HFFc6 (cell line): ENCODE measurements at places on chromosomes 16 and 17. TPM values are rescaled to one million over a fixed set of nuclear protein-coding genes. Genes with fewer than 3 reads are reported as not detected.

DNA sequence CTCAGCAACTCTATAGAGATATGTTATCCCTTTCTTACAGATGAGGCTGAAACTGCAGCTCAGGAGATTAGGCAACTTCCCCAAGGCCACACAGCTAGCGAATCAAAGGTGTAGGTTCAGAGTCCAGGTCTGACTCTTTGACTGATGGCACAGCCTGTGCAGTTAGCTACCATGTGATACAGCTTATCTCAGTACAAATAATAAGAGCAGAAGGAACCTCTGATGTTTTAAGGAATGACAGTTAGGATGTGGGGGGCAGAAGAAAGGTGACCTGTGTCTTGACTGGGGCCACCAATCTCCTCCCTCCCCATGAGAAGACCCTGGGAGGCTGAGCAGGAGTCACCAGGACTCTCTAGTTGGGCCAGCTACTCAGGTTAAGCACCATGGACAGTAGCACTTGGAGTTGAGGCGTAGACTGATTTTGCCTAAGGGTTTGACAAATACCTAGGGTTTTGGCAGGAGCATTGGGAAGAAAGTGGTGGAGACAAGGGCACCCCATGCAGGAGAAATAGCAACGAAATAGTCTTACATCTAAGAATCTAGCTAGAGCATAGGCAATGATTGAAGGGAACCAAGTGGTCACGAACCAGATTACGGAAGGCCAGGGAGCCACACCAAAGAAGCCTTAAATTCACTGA lies 22.8 kb upstream of the ACSM2B start:
- DNase-seq: no peak

GRCh38 chr16:71914802-71915201 lies 19.5 kb downstream of the IST1 start:
- DNase-seq: no peak

DNA sequence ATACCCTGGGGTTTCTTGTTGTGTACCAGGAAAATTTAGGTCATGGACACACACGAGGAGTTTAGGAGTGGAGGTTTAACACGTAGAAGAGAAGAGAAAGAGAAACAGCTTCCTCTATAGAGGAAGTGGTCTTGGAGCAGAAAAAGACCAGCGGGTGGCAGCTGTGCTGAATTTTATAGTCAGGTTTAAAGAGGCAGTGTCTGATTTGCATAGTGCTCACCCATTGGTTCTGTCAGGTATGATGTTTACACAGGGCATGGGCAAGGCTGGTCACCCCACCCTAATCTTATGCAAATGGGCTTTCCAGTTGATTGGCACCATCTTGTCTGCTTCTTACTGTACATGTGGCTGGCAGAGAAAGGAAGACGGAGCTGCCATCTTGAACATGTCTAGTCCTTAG lies 309.0 kb downstream of the CDH13 start:
- DNase-seq: no peak

DNA sequence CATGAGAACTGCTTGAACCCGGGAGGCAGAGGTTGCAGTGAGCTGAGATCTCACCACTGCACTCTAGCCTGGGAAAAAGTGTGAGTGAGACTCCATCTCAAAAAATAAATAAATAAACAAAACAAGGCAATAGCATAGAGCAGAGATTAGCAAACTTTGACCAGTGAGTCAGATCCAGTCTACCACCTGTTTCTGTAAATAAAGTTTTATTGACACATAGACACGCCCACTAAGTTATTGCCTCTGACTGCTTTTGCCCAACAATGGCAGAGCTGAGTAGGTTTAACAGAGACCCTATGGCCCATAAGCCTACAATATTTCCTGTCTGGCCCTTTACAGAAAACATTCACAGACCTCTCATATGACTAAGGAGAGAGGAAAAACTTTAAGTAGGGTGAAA lies 44.3 kb downstream of the XYLT1 start:
- DNase-seq: no peak

- no peak for DNase-seq
Measured at GRCh38 chr16:87740441-87740840, 25.3 kb downstream of the KLHDC4 start.

DNA sequence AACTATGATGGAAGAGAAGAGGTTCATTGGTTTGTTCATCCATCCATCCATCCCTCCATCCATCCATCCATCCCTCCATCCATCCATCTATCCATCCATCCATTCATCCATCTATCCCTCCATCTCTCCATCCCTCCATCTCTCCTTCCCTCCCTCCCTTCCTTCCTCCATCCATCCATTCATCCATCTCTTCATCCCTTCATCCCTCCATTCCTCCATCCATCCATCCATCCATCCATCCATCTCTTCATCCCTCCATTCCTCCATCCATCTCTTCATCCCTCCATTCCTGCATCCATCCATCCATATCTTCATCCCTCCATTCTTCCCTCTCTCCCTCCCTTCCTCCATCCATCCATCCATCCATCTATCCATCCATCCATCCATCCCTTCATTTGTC lies 10.0 kb upstream of the PPL start:
- no peak for DNase-seq

DNA sequence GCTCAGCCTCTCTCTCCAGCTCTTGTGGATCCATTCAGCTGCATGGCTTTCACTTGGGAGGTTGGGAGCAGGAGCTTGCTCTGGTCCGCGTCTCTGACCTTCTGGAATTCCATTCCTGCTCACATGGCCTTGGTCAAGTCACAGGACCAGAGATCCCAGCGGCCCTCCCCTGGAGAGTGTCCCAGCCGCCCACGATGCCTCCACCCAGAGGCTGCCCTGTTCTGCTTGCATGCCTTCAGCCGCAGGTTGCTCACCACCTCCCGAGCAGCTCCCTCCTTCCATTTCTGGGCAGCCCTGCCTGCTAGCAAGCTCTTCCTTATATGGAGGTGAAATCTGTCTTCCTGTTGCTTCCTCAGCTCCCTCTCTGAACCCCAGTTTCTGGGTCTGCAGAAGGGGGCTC lies 32.6 kb downstream of the RAI1 start:
- peak; percentile 67 for DNase-seq

DNA sequence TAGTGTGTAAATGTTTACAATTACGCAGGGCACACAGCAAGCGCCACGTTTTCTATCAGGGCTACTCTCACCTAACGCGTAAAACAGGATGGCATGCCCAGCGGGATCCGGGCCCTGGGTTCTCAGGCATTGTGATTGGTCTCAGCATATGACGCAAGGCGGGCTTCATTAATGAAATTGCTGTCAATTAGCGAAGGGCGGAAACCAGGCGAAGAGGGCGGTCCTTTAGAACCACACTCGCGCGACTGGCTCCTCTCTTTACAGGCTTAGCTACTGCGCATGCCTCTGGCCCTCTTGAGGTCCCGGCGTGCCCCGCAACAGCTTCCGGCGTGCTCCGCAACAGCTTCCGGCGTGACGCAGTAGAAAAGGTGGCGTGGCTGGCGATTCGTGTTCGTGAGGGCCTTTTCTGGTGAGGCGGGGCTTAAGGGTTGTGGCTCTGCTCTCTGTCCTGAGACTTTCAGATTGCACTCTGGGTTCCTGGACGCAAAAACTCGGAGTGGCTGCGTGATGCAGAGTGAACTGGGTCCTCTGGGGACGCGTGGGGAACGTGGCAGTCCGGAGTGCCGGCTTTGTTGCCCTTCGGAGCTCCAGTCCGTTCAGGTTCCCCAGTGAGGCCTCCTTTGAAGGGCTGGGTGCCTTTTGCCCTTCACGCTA lies 9.2 kb downstream of the OR2C1 start:
- DNase-seq: peak; percentile 95

DNA sequence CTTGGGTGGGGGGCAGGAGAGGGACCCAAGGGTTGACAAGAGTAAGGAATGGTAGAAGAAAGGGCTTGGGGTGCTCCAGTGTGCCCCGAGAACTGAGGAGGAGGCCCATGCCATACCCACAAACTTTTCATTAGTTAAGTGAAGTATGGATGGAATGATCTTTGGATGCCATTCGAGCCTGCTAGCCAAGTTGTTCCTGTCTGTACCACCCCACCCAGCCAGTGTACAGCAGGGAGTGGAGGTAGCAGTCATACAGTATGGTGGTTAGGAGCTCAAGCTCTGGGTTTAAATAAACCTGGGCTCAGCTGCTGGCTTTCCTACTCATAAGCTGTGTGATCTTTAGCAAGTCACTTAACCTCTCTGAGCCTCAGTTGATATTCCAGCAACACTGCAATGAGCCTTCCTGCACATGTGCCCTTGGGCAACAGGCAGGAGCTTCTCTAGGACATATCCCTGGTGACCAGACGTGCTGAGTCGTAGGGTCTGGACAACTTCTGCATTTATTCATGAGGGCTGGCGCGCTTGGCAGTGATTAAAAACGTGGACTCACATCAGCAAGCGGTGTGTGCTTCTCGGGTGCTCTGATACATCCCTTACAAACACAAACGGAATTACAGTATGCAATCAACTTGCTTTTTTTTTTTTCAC lies 22.9 kb downstream of the ITPRIPL2 start:
- no peak for DNase-seq

DNA sequence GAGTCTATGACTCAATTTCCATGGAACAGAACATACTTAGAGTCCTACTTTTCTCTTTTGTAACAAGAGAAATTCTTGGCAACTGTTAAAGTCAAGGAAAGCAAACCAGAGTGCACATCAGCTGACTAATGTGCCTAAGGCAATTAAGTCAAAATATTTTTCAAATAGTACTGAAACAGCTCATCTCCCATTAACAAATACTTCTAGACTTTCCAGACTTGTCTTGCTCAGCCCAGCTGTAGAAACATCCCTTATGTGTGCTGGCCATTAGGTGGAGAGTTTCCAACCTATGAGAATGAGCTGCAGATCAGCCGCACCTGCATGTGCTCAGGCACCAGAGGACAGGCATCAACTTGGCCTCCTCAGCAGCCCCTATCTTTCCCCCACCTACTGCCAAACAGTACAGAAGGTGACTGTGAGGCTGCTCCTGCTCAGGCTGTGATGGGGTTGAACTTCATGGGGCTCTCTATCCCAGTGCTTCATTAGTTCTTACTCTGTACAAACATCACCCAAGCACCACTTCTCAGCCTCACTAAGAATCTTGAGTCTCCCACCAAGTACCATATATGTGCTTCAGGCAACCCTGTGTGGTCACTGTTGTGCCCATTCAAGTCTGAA lies 32.2 kb downstream of the TEX2 start:
- DNase-seq: peak; percentile 98

DNA sequence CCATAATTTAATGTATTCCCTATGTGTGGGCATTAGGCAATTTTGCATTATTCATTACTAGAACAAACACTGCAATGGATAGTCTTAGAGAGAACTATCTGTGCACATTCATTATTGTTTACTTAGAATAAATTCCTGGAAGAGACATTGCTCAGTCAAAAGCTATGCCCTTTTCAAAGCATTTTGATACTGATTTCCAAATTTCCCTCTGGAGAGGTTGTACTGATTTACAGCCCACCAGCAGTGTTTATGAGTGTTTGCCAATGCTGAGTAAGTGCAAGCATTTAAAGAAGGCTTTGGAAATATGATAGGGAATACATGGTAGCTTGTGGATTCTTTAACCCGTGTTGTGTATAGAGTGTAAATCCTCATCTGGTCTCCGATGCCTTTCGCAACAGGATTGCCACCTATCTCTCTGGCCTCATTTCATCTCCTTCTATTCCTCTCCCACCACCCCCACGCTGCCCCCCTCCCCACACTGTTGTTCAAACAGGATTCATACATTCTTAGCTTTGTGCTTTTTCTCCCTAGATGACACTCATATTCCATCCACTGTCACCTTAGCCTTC lies 33.4 kb upstream of the MMD start:
- peak; percentile 88 for DNase-seq

DNA sequence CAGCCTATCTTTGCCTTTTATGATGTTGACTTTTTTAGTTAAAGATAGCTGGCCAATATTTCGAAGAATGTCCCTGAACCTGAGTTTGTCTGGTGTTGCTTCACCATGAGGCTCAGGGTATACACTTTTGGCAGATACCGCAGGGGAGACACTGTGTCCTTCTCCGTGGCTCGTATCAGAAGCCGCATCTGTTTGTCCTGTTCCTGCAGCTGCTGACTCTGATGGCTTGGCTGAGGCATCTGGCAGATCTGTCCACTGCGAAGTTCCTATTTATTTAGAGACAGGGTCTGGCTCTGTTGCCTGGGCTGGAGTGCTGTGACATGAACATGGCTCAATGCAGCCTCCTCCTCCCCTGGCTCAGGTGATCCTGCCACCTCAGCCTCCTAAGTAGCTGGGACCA lies 93.5 kb downstream of the CRISPLD2 start:
- no peak for DNase-seq

DNA sequence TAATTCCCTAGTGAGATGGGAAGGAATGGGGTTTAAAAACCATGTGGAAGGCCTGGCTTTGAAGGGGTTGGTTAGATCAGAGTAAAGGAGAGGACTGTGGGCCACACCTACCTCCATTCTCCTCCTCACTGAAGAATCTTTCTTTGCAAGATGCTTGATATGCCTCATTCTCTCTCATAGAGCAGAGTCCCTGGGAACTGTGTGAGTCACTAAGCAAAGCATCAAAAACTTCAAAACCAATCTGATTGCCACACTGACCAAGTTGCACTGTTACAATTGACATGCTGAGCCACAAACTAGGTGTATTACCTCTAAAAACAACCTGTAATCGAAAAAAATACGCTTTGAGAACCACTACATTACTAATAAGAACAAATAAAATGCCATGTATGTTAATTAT lies 2.0 kb downstream of the TUBD1 start:
- peak; percentile 47 for DNase-seq

DNA sequence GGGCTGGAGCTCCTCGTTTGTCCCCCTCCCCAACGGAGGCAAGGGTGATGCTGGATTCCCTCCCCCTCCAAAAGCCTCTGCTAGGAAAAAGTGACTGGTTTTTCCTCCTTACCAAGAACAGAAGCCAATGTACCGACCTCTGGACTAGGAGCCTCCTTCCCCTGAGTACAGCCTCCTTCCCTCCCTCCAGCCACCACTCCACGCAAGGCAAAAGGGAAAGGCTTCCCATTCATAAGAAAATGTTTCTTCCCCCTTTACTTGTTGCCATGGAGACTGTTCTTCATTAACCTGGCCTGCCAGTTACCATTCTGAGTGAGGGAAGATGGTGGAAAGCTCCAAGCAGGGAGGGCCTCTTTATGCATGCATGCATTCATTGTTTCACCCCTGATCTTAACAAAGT lies 4.3 kb upstream of the PIMREG start:
- no peak for DNase-seq

GRCh38 chr17:6574687-6575595 lies 18.6 kb upstream of the PITPNM3 start:
- peak; percentile 71 for DNase-seq

DNA sequence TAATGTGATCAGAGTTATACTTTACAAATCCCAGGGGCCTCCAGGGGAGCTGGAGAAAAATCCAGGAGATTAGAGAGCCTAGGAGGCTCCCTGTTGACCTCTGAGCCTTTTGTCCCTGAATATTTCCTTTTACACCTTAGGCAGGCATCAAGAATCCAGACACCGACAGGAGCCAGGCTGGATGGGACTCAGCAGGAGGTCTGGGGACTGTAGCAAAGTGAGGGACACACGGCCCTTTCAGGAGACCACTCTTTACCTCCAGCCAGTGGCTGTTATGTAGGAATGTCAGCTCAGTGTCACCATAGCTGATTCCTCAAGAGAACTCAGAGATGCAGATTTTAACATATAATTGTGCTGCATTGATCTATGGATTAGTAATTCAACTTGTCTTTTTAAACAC lies 198.4 kb downstream of the SHISA9 start:
- no peak for DNase-seq

GRCh38 chr17:45367216-45367615 lies 50.4 kb upstream of the MAP3K14 start:
- no peak for DNase-seq

GRCh38 chr16:59249011-59249410 lies 514.9 kb upstream of the GOT2 start:
- DNase-seq: no peak

GRCh38 chr16:30186444-30186781 lies 3.0 kb downstream of the CORO1A start:
- no peak for DNase-seq

The MT1A gene
- total RNA-seq: not detected in 2 replicates

The ITGAX gene
- total RNA-seq: not detected in 3 replicates

The NTN1 gene
- total RNA-seq: not detected in 3 replicates

The TAT gene
- total RNA-seq: not detected in 3 replicates

The TLCD3B gene
- total RNA-seq: 0.27 to 0.39 TPM (median 0.29 TPM) in 3 replicates
